ENCODE measurements at places on chromosomes 5 and 9.

GRCh38 chr9:127537792-127538191 lies 74.3 kb upstream of the STXBP1 start:
- DNase-seq: no peak

DNA sequence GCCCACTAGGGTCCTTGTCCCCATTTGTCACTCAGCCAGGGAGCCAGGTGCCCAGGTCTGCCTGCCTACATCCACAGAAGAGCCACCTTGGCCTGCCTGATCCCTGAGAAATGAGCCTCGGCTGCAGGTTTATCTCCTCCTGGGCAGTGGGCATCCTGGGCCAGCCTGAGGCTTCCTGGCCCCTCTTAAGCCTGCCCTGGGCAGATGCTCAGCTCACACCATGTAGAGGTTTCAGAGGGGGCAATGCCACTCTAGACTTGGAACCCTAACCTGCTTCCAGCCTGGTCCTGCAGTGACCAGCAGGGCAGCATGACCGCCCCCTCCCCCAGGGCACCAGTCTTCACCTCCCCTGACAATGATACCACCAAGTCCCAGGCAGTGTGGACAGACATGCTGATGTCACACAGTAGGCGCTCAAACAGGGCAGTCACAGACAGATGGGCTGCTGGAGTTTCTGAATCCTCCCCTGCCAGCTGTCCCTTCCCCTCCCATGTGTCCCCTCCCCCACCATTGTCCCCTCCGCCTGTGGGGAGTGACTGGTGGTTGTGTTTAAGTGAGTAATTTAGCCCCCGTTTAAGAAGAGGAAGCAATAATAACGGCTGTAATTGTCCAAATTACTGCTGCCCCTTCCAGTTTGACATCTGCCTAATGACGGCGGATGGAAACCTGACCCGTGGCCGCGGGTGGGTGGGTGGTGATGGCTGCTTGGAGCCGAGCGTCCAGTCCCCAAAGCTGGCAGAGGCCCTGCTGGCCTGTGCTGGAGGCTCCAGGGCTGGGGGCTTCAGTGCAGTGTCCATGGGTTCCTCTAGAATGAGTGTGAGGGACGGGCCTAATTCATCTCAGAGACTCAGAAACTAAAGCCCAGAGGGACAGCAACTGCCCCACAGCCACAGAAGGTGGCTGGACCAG lies 147.7 kb downstream of the BARX1 start:
- no peak for DNase-seq

DNA sequence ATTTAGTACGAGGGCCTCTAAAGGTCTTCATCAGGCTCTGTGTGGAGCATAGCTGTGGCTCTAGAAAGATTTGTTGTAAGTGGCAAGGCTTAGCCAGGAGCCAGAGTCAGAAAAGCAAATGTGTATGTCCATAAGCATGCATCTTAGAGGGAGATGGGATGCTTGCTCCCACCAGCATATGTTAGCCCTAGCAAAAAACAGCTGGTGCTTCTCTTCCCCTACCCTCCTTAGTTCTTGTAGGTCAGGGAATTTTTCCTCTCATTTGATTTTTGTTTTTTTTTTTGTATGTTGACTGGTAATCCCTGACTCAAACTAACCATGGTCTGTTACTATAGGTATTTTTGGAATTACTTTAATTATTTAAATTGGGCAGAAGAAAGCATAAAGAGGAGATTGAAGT lies 7.7 kb downstream of the TNFSF15 start:
- no peak for DNase-seq

DNA sequence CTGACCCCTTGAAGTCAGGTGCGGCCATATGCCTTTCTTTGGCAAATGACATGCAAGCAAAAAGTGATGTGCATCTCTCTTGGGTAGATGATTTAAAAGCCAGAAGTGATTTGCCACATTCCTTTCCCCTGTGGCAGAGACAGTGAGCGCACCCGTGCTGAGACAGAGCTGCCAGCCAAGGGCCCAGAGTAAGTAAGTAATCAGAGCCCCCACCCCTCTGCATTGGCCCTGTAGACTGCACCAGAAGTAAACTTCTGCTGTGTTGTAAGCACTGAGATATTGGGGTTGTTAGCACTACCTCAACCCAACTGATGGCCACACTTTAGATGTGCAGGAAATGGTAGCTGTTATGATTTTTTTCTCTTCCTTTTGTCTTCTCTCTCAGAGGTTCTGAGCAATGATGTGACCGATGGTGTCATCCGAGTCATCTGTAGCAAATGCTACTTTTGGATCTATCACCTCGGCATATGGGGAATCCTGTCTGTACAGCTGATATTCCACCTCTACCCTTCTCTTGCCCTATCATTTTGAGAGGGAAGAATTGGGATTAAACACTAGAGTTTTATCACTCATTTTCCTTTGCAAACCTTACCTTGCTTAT lies 58.0 kb downstream of the DOCK2 start:
- DNase-seq: no peak

DNA sequence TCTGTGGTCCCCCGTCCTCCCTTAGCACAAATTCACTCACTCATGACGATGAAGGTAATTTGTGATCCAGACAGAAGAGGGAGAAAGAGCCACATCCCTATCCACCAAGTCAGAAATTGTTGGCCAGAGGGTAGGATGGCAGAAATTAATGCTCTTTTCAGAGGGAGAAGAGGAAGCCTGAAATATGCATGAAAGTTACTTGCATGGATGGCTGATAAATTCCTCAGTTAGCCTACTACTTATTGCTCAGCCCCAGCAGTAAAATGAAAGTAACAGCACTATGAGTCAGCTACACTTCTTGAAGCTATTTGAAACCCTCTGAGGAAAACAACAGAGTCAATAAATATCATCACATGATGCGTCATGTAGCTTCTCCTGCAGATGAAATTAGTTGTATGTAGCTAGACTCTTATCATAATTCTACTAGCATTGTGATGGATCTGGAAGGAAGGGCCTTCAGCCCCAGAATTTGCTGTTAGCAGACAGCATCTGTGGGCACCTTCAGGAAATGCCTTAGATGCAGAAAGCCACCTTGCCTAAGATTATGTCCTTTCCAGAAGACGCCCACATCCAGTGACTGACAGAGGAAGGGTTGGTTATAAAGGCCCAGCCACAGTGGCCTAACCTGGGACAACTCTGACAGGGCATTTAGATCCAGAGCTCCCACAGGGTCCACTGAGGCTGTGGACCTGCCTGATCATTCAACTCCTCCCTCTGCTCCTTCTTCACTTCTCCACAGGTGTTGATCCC lies 81.2 kb upstream of the CCDC112 start:
- DNase-seq: no peak

DNA sequence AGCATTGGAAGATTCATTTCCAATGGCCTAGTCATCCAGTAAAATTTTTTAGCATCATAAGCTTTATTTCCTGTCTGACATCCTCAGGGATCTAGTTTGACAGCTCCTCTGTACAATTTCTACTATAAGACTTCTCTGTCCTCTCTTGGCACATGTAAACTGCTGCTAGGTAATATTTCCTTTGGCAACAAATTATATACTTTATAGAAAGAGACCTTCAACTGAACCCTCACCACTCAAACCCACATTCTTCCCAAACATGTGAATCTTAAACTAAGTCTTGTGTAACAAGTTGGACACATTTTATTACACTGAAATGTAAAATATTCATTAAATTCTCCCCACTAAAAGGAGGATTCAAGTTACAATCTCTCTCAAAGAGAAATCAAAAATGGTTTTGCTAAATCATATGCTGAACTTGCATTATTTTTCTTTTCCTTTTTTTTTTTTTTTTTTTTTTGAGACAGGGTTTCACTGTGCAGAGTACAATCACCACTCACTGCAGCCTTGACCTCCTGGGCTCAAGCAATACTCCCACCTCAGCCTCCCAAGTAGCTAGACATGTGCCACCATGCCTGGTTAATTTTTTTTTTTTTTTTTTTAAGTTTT lies 36.9 kb downstream of the SCAI start:
- DNase-seq: no peak

- no peak for DNase-seq
Observed at GRCh38 chr9:89619019-89619418, 14.2 kb downstream of the GADD45G start.

All from T-helper 22 cell (primary cell).